Suprapubic skin (tissue), 4 donors: ENCODE measurements at places on chromosomes 5 and 9.

DNA sequence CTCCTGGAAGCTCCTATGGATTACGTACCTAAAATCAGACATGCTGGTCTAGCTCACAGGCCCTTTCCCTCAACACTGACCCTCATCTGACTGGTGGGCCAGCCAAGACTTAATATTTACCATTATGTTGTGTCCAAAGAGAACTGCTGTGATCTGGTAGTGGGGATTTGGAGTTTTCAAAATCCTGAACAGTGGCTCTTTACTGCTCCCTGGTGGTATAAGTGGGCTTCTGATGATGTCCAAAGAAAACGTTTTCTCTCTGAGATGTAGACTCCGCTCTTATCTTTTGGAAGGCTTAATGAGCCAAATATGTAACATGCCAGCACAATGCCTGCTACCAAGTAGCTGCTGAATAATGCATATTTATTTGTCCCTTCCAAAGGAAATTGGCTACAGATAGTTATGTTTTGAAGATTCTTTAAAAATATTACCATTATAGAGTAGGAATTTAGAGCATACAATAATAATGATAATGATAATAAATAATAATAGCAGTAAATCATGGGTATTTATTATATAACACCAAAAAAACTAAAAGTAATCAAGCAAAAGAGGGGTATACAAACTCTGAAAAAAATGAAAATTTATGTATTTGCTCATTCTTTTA is 406.6 kb upstream of the TNC start:
- DNase-seq: no peak

GRCh38 chr9:3241290-3241689 is 284.5 kb downstream of the RFX3 start:
- DNase-seq: no peak

GRCh38 chr9:93829271-93830011 is 125.7 kb downstream of the BARX1 start:
- peak; percentile 41 for DNase-seq

- DNase-seq: no peak
Measured at GRCh38 chr9:119282476-119283077, 86.7 kb downstream of the BRINP1 start.

GRCh38 chr5:112192866-112193265 is 226.2 kb downstream of the EPB41L4A start:
- no peak for DNase-seq

- DNase-seq: no peak
Measured at GRCh38 chr5:82918311-82919031, 158.7 kb downstream of the TMEM167A start.

GRCh38 chr5:40665635-40666298 is 13.9 kb upstream of the PTGER4 start:
- DNase-seq: no peak

- DNase-seq: no peak
Measured at GRCh38 chr9:35716230-35716629, 15.8 kb downstream of the TLN1 start.

DNA sequence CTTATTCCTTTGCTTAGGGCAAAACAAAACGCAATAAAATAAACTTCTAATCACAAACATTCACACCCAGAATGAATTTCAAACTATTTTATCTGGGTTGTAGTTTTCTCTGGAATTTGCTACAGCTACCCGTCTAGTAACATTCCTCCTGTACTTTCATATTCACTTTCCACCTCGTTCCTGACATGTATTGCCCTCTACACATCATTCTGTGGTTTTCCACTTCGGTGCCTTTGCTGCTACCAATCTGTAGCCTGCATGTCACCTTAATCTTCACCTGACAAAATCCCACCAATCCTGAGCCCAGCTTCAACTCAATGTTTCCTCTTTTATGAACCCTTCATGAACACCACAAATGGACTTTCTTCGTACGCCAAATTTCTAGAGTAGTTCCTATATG is 694.1 kb upstream of the C9orf72 start:
- no peak for DNase-seq

- no peak for DNase-seq
Measured at GRCh38 chr9:71685394-71685793, 82.9 kb downstream of the CEMIP2 start.

GRCh38 chr5:178418471-178419010 is 171.7 kb downstream of the COL23A1 start:
- DNase-seq: peak; percentile 52

- DNase-seq: no peak
Measured at GRCh38 chr9:109020581-109021511, 7.5 kb upstream of the CTNNAL1 start.

GRCh38 chr5:110865400-110866094 is 126.7 kb downstream of the SLC25A46 start:
- DNase-seq: no peak

- DNase-seq: no peak
Measured at GRCh38 chr9:91489361-91489899, 65.8 kb upstream of the NFIL3 start.

GRCh38 chr9:36781533-36781932 is 208.8 kb downstream of the MELK start:
- no peak for DNase-seq

DNA sequence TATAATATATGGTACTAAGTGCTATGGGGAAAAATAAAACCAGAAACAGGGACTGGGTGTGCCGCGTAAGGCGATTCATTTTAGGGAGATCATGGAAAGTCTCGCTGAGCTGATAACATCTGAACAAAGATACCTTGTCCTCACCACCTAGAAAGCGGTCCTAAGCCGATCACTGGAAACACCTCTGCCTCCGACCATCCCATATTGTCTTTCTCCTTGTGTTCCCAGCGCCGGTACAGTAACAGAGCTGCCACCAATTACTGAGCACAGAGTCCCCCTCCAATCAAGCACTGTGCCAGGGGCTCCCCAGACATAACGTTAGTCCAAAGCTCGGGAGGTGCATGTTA is 704 bp downstream of the CCDC112 start:
- DNase-seq: no peak

DNA sequence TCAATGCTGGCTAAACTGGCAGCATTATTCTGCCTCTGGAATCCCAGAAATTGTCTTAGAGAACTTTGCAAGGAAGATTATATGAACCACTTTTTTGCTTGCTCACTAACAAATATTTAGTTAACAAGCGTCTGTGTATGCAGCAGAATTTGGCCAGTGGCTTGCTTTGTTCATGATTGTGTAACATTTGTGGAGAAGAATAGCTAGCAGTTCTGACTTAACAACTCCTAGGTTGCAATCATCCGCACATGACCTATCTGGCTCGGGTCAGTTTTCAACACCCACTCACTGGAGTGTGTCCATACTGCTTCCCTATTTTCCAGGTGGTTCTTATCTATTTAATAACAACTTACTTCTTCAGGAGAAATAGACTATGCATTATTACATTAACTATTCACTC is 98.5 kb downstream of the SNX18 start:
- no peak for DNase-seq

- DNase-seq: peak; percentile 59
Measured at GRCh38 chr5:1786621-1787471, 12.8 kb downstream of the MRPL36 start.
